GM12878 (cell line): ENCODE measurements at places on chromosomes 1 and 21. TPM values are rescaled to one million over a fixed set of nuclear protein-coding genes. Genes with fewer than 3 reads are reported as not detected.

GRCh38 chr21:34335316-34335715 is 28.5 kb upstream of the KCNE2 start:
- no peak for DNase-seq

The GNG12 gene
- 0.38 and 0.43 TPM in 2 replicates for total RNA-seq

- DNase-seq, result no peak
Measured at GRCh38 chr1:89812992-89813391, 7.8 kb upstream of the LRRC8D start.

- no peak for DNase-seq
Measured at GRCh38 chr1:64537942-64538341, 68.0 kb downstream of the CACHD1 start.

DNA sequence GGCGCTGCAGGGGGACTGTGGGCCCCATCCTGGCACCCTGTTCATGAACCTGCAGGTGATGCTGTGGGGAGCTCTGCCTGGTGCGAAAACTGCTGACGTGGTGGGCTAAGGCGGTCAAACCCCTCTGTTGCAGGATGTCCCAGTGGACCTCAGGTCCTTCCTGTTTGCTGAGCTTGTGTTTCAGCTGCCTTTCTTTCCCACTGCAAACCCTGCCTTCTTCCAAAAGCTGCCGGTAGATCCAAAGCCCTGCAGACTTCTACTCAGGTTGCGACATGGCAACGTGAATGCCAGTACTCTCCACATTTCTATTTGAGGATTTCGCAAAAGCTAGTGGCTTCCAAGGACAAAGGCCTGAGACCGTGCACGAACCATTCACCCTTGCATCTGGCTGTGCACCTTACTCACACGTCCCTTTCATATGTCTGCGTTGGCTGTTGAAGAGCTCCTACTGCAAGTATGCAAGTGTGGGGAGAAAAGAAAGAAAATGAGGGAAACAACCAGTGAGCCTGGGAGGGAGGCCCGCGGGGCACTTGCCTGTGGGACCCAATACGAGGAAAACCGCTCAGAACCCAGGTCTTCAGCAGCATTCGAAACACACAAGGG is 6.2 kb upstream of the RRP1 start:
- no peak for DNase-seq

The DNASE2B gene
- not detected in 2 replicates for total RNA-seq

DNA sequence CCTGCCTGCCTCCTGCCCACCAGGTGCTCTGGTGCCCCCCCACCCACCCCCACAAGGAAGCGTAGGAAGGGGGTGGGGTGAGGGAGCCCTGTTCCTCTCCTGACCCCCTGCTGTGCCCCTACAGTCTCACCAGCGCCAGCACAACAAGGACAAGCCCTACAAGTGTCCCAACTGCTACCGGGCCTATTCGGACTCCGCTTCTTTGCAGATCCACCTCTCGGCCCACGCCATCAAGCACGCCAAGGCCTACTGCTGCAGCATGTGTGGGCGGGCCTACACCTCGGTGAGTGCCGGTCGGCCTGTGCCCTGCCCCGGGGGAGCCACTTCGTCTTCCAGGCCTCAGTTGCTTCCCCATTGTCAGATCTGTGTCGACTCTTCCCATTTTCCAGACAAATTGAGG is 25.9 kb downstream of the A3GALT2 start:
- DNase-seq, result no peak

The ATXN7L2 gene
- total RNA-seq, result 7.4 and 8.3 TPM in 2 replicates

DNA sequence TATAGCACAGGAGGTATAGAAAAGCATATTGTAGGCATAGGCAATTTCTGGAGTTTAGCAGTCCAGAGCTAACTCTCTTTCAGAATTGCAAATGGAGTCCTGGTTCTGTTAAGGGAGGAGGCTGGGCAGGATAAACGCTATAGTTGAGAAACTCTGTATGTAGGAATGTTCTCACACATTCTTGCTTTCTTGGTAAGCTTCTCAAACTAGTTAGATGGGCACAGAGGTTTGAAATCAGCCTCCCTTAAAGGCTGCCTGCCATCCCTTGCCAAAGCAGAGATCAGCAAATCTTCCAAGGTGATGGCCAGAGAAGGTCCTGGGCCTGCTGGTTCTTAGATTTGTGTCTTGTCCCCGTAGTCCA is 42.9 kb upstream of the TADA1 start:
- no peak for DNase-seq

- DNase-seq, result no peak
Measured at GRCh38 chr1:201622824-201623223, 83.9 kb downstream of the NAV1 start.

DNA sequence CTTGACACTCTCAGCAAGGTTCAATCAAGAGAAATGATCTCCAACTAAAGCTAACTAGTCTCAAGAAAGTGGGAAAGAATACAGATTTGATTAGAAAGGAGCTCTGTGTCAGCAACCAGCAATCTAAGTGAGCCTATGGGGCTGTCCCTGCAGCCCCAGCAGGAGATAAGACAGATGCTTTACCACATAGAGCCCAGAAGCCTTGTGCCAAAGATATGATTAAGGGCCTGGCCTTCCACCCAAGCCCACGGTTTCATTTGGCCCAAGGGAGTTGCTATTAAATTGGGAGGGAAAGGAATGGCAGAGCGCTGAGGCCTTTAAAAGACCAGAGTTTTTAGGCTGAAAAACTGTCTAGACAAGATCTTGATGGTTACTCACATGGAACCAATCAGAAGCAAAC is 74.8 kb downstream of the HLCS start:
- no peak for DNase-seq

The SELENON gene
- total RNA-seq, result 4.1 and 5.1 TPM in 2 replicates

- DNase-seq, result no peak
Measured at GRCh38 chr1:2632051-2632430, 775 bp downstream of the MMEL1 start.

- no peak for DNase-seq
Measured at GRCh38 chr1:2150801-2151200, 43.8 kb downstream of the FAAP20 start.

DNA sequence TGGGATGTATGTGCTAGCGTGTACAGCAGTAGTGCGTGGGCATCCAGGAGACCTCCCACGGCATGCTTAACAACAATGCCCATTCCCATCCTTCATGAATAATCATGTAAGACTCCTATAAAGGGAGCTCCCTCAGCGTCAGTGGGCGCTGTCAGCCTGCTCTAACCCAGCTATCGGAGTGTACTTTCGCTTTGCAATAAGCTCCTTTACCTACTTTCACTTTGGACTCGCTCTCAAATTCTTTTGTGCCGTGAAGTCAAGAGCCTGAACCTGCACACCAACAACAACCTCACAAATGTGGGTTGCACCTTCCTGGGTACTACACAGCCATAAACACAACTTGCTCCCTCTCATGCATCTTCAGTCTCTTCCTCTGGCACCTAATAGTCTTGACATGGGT is 114.8 kb upstream of the PAXBP1 start:
- DNase-seq, result no peak

DNA sequence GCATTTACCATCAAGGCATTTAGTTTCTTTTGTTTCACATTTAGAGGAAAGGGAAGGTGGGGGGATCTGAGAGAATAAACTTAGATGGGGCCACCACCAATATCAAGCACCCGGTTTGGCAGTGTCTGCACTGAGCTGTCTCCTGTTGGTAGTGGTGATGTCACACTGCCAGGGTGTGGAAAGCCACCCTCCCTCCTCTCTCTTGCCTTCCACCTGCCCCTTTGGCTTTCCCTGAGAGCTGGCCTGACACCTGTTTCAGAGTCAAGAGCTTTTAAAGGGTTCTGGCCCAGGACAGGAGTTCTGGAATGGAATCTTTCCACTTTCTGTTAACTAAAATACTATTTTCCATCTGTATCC is 13.4 kb downstream of the ATF3 start:
- no peak for DNase-seq

The ESRRG gene
- not detected in 2 replicates for total RNA-seq

- DNase-seq, result no peak
Measured at GRCh38 chr1:208309771-208310170, 65.6 kb upstream of the PLXNA2 start.

GRCh38 chr1:100700586-100700985 is 19.0 kb upstream of the VCAM1 start:
- no peak for DNase-seq

DNA sequence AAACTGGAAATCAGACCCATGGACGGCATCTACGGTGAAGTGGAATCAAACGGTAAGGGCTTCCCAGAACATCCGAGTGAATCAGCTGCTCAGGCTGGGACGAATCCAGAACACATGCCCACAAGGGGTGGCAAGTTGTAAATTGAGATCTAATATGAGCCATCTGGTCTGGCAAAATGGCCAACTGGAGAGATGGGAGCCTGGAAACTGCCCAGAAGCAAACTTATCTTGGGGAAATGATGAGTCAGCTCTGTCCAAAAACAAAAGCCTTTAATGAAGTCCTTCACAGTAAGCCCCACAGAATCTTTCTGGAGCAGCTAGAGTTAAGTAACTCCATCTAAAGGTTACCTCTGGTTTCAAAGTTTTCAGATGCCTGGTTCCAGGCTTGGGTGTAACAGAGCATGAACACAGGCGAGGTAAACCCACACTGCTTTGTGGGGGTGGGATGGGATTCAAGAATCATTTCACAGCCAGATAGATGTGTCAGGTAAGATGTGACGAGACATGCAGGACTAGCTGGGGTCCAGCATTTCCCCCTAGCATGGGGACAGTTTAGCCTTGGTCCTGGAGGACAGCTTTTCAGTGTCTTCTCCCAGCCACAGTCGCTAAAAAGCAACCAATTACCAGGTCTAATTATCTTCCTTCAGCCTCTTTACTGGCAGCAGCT is 10.5 kb upstream of the SRP9 start:
- no peak for DNase-seq

- DNase-seq, result no peak
Measured at GRCh38 chr1:205088341-205088740, 4.1 kb upstream of the TMEM81 start.

DNA sequence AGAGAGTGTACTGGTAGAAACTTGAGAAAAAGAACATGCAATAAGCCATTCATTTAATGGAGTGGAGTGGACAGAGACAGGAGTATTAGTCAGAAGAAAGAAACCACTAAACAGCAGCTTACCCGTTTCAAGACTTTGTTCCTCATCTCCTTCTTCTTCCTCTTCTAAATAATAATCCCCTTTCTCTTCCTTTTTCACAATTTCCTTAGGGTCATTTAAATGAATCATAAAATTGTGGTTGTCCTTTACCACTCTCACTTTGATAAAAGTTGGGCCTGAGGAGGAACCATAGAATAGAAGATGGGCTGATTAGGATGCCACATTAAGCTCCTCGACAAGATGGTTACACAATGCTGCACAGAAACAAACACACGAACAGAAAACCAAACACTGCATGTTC is 109.6 kb downstream of the WDR3 start:
- DNase-seq, result no peak

- DNase-seq, result no peak
Measured at GRCh38 chr1:11831945-11832725, 15.4 kb downstream of the NPPA start.

DNA sequence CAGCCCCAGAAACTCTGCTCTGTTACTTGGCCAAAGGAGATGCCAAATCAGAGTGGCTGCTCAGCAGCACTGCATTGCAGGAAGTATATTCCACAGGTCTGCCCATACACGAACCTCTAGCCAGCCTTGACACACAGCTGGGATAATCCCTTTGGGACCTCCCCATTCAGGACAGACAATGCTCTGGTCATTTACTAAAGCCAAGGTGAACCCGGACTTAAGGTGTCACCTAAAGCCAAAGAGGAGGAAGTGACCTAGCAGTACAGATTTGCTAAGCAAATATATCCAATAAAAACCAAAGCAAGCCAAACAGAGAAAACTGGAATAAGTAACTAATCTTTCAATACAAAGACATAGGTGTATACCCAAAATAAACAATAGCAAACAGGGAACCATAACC is 27.7 kb downstream of the COPA start:
- DNase-seq, result no peak

The CZIB gene
- 32.8 and 38.1 TPM in 2 replicates for total RNA-seq

GRCh38 chr1:229694053-229694693 is 68.1 kb downstream of the URB2 start:
- DNase-seq, result no peak

GRCh38 chr1:53736290-53736689 is 2.7 kb downstream of the GLIS1 start:
- no peak for DNase-seq

GRCh38 chr1:81410351-81410750 is 390.4 kb upstream of the ADGRL2 start:
- DNase-seq, result no peak

The SHC1 gene
- 36.5 and 38.3 TPM in 2 replicates for total RNA-seq

- DNase-seq, result no peak
Measured at GRCh38 chr21:16579538-16579937, 849.8 kb downstream of the USP25 start.

- DNase-seq, result no peak
Measured at GRCh38 chr1:6505367-6506209, 14.1 kb upstream of the PLEKHG5 start.

DNA sequence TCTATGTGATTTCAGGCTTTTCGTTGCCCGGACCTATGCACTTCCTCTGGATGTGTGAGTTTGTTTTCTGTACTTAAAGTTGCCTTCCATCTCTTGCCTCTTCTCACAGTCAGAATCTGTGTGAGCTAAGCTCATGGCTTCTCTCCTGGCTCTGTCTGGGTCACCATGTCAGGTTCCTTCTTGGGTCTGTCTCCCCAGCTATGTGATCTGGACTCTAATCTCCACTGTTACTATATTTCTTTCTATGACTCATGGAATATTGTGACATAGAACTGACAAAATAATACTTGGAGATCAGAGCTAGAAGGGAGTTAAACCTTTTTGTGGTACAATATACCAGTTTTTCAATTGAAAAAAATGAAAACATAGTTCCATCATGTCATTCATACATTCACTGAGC is 172.7 kb upstream of the FGGY start:
- DNase-seq, result no peak

GRCh38 chr1:38585971-38586370 is 273.6 kb downstream of the RRAGC start:
- DNase-seq, result no peak

DNA sequence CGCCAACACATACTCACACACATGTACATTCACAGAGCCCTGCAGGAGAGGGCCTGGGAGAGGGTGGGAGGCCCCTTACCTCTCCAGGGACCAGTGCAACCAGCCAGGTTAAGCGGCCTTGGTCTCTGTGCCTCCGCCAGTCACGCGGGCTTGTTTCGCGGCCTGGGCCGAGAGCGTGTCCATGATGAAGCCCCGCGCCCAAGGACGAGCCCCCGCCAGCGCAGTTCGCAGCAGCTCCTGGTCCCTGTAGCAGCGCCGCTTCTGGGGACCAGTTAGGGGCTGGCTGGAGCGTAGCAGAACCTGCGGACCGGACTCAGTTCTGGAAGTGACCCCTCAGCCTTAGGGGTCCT is 7.3 kb upstream of the FAM167B start:
- no peak for DNase-seq

DNA sequence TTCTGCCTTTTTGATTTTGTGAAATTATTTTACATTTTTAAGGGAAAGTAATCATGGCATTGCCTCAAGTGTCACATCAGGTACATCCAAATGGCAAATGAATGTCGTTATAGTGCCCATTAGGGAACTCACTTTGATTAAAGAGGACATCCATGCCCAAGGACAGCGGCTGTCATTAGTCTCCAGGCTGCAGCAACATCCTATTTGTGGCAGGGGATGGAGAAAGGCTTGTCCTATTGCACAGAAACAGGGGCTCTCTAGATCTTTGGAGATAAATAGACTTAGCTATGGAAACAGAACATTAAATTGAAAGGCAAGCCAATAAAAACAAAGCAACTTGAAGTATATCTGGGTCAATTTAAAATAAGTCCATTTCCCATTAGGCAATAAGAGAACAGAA is 439.3 kb downstream of the NEGR1 start:
- no peak for DNase-seq

- no peak for DNase-seq
Measured at GRCh38 chr1:53938136-53938830, 7.2 kb downstream of the IFT25 start.

The LCE1C gene
- total RNA-seq, result 0.77 and 1.7 TPM in 2 replicates

GRCh38 chr1:234983564-234984238 is 144.9 kb downstream of the TOMM20 start:
- DNase-seq, result no peak

The ARHGAP30 gene
- 136 and 143 TPM in 2 replicates for total RNA-seq
